ENCODE measurements at places on chromosomes 1 and 21.

- no peak for DNase-seq
These were observed 8.7 kb downstream of the SYNJ1 start for GRCh38 chr21:32719085-32719484.

DNA sequence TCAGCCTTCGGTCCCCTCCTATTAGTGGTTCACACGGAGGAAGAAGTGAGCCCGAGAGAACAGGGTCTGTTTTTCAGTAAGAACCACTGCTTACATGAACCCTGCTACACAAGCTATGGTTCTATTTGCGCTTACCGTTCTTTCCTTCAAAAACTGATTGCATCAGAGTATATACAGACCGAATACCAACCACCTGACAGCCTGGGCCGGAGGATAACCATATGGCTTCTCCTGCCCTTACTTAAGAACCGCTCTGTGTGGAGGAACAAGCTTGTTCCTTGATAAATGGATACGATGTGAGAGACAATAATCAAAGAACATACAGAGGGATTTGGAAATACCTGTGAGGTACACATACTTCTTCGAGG is 1.1 kb upstream of the KCNT2 start:
- DNase-seq: no peak

DNA sequence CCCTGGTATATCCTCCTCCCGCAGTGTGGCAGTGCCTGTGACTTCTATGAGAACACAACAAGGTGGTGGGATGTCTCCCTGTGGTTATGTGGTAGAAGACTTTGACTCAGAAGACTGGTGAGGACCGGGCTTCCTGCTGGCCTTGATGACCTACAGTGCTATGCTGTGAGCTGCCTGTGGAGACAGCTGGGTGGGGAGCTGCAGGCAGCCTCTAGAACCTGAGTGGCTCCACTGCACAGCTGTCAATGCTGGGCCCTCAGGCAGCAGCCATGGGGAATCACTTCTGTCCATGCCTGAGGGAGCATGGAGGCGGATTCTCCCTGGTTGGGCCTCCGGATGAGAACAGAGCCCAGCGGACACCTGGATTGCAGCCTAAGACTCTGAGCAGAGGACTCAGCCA is 14.9 kb downstream of the SLC1A7 start:
- no peak for DNase-seq

DNA sequence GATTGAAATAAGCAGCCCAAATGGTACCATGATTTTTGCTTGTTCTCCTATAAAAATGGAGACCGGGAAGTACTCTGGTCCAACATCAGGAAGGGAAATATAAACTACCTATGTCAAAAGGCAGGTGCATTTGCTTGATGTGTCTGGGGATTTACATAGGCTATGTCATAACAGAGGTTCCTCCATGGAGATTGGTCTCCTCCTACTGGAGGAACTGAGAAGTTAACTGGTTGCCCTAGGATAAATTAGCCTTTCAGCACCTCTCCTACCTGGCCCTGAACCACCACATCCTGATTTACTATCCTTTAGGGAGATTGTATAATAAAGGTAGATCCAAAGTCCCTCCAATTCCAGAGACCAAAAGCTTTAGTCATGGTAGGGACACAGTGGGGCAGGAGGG is 1109.3 kb upstream of the B3GALT2 start:
- peak; percentile 54 for DNase-seq

DNA sequence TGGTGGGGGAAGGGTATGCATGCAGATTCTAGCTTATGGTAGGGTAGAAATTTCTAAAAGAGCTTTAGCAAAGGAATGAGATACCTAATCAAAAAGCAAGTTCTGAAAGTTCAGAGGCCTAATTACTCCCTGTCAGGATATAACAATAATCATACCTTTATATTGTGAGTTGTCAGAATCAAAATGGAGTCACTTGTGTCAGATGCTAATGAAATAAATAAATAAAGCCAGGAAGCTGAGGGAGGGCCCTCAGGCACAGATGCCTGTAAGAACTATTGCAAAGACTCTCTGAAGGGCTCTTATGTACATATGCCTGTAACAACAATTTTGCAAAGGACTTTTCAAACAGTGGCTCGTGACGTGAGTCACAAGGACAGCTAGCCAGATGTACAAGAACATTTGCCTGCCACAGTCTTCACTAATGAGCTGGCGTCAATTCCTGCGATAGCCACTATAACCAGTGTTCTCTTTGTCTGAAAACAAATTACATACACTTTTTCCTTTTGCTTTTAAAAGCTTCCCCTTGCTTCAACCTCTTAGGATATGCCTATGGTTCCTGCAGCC is 27.4 kb upstream of the DNASE2B start:
- DNase-seq: no peak

Measured in activated CD4-positive, alpha-beta T cell treated with anti-CD3 and anti-CD28 coated beads, Interleukin-2, amount 10 ng/mL, durations not matched to agents 7 days and 5 days (primary cell).